ENCODE measurements at places on chromosomes 1 and 21. TPM values are rescaled to one million over a fixed set of nuclear protein-coding genes. Genes with fewer than 3 reads are reported as not detected.

DNA sequence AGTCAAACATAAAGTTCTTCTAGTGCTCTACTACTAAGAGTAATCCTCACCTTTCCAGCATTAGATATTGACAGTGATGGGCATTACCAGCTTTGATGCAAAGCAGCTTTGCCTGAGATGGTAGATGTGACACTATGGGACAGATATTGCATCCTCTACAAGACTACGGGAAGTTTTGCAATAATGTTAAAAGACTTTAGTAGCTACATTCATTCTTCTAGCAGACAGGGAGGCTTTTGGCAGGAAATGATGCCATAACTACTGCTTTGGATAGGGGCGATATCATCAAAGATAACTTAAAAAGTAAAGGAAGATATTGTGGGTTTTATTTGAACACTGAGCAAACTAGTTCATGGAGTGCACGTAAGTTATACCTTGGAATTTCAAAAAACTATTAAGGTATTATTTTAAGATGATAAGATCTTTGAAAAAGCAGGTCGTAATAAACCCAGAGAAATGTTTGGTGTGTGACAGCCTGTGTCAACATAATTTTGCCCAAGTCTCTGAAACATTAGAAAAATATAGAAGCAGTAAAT, 368.3 kb upstream of the TMPRSS15 start:
- DNase-seq: no peak

DNA sequence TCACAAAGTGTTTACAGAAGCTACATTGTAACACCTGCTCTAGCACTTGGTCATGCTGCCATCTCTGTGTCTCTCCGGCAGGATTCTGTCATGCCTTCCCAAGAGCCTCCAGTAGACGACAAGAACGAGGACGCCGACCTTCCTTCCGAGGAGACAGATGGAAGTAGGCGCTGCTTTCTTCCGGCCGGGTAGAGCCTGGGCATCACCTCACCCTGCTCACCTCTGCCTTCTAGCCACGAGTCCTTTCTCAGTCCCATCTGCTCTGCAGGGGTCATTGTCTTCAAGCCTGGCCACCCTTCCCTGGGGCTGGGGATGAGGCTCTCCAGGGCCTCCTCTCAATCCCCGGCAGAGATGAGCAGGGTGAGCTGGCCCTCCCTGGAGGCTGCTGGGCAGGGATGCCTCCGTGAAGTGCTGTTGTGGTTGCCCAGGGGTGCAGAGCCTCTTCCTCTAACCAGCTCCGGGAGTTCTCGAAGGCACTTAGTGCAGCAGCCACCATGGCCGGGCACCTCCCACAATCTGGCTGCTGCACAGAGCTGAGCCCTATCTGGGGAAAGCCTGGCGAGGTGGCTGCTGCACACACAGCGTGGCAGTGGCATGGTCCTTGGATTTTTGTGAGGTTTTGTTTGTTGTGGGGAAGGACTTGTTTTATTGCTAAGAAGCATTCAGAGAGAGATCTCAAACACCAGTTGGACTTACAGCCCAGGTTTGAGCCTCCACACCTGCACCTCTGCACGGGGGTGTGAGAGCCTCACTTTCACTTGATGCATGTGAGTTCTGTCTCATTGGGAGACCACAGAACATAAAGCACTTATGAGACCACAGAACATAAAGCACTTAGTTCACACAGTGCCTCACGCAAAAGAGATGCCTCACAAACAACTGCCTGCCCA, 48.4 kb downstream of the FAAP20 start:
- DNase-seq: no peak

- DNase-seq: no peak
These were observed 10.4 kb upstream of the UHMK1 start for GRCh38 chr1:162487241-162487640.

Gene TNNT2
- total RNA-seq: 26.3 TPM

- no peak for DNase-seq
These were observed 50.0 kb downstream of the MRPL37 start for GRCh38 chr1:54249819-54250435.

DNA sequence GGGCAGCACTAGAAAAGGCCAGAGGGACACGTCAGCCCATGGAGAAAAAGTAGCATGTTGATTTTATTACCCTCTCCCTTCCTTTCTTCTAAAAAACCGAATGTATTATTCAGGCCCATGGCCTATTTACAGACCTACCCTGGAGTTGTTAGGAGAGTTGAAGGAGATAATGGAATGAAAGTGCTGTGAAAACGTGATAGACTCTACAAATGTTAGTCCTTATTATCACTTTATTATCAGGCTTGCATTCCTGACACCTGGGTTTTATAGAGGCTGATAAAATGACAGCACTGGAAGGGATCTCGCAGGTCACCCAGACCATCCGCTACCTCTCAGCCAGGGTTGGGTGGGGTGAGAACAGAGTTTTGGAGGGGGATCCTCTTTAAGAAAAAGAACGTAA, 60.6 kb upstream of the TLR5 start:
- DNase-seq: no peak

DNA sequence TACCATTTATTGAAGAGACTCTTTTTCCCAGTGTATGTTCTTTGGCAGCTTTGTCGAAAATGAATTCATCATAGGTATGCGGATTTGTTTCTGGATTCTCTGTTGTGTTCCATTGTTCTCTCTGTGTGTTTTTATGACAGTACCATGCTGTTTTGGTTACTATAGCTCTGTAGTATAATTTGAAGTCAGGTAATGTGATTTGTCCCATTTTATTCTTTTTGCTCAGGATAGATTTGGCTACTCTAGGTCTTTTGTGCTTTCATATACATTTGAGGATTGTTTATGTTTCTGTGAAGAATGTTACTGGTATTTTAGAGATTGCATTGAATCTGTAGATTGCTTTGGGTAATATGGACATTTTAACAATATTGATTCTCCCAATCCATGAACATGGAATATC, 5.4 kb upstream of the KLHL12 start:
- no peak for DNase-seq

Data from lower leg skin (tissue), 4 donors.